BJ (cell line): ENCODE measurements at places on chromosomes 3 and 15.

- DNase-seq = no peak
These were observed 14.1 kb downstream of the ANAPC13 start for GRCh38 chr3:134471521-134472193.

DNA sequence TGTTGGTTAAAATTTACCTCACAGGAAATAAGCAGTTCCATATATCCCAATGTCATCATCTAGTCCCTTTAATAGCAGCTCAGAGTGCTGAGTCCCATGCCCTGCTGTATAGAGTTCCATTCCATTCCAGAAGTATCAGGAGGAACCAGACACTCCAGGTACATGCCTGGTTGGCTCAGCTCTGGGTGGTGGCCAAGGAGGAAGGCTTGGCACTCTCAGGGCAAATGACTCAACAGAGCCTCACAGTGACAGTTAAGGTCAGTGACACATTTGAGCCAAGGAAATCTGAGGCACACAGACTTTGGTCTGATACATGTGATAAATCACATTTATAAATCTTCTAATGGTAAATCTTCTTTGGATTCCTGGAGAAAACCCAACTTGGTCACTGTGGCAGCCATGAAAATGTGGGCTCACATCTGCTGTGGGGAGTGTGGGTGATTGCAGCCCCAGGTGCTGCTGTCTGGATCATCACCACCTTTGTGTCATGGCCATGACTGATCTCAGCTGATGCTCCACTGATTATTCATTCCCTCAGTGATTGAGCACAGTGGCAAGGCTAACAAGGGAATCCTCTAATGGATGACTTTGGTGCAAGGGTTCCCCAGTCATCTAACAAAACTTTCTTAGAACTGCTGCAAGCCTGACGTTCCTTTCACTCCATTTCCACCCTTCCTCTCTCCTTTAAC lies 9.3 kb downstream of the HHLA2 start:
- no peak for DNase-seq

GRCh38 chr3:5220193-5220592 lies 32.7 kb downstream of the EDEM1 start:
- DNase-seq = no peak

GRCh38 chr3:117752984-117753717 lies 1043.6 kb downstream of the TUSC7 start:
- peak; percentile 31 for DNase-seq

- no peak for DNase-seq
These were observed 80.7 kb downstream of the NR2E3 start for GRCh38 chr15:71891026-71891425.

GRCh38 chr15:100107151-100107550 lies 234.6 kb downstream of the ADAMTS17 start:
- DNase-seq = no peak

- DNase-seq = no peak
These were observed 540.1 kb downstream of the UNC13C start for GRCh38 chr15:54518156-54518882.

- DNase-seq = no peak
These were observed 95.8 kb upstream of the CTDSPL start for GRCh38 chr3:37765591-37766488.

DNA sequence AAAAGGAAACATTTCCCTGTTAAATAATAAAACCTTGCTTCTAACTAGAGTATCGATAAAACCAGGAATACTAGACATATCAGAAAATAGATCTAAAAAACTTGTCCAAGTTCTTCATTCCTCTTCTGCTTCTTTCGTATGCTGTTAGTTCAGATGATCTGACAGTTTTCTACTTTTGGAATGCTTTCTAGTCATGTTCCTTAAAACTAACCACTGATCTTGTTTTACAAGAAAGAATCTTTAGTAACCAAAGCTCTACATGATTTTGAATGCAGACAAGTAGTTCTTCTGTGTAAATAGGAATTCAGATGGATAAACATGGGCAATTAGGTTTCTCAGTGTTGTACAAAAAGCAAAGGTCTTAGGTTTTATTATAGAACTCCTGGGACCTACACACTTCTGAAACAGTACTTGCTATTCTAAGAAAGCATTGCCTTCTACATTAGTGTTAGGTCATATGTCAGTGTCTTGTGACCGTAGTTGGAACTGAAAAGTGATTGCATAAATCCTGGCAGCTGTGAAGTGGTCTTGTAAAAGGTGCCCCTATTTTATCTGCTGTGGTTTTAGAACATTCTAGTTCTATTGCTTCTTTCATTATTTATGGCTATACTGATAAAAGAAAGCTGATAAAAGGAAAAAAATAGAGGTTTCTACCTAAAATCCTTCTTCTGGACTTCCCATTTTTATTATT lies 40.7 kb downstream of the SNRK start:
- DNase-seq = no peak

- DNase-seq = no peak
These were observed 3.2 kb upstream of the SLC4A7 start for GRCh38 chr3:27487383-27487782.

DNA sequence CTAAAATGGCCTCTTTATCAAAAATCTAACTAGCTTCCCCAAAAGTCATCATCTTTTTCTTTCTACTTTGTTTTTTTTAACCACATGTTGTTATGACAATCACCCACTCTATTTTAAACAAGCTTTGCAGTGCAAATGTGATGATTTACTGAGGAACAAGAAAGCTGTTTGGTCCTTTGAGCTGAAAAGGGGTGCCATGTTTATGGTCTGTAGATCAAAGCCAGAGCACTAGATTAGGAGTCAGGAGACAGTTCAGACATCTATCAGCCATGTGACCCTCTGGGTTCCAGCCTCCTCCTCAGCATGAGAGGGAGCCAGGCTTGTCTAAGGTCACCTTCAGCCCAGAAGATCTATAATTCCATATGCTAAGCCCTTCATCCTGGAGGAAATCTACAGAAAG lies 65.9 kb downstream of the RPL22L1 start:
- DNase-seq = no peak

DNA sequence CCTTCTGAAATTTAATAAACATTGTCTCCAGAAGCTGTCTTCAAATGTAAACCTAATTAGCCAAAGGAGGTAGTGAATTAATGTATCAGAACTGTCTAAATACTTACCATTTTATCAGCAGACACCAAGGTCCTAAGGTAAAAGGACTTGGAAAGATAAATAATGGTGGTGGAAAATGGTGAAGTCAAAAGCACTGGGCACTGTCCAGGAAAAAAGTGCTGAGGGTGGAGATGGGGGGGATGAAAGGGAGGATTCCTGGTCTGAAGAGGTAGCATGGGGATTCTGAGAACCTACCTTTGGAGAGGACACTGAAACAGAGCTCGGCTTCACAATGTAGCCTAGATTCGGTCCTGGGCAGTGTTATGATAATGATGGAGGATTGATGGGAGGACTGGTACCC lies 149.0 kb upstream of the DPH6 start:
- DNase-seq = no peak

DNA sequence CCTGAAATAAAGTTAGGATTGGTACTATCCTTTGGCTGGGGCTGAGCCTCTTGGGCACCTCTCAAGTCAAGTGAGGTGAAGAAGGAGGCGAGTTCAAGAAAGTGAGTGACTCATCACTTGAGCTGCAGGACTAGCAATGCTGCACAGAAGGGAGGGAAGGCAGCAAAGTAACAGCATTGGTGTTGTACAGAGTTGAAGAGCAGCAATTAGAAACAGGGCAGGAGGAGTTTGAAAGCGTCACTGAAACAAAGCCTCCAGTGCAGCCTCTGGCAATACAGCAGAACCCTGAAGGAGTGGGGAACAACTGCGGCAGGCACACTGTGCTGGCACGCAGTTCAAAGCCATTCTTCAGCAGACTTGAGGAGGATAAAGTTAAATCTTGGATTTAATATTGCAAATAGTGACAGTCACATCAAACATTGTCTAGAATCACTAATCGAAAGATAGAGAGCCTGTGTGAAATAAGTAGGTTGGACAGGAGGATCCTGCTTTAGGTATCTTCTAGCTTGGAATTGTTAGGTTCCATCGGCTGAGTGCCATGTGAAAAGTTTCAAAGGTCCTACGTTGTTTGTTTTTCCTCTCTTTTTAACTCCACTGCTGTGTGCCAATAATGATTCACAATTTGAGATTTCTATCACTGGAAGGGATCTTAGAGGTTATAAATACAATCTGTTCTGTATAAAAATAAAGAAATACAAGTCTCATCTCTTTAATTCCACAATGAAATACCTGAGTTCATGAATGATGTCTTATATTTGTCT lies 479.8 kb downstream of the NAALADL2 start:
- DNase-seq = no peak

DNA sequence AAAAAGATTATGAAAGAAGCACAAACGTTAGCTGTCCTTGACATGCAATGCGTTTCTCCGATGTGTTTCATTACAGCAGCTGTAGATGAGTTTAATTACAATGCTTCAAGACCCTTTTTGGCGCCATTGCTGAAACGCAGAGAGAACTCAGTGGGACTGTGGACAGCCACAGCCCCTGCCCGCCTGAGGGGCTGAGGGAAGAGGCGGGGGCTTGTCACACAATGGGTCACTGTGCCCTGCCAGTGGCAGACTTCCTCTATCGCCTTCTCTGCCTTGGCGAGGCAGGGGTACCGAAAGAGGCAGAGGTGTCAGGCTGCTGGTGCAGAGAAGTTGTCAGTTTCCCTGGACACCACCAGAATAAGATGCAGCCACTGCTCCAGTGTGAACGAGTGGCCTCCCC lies 252.0 kb downstream of the NR2F2 start:
- no peak for DNase-seq

DNA sequence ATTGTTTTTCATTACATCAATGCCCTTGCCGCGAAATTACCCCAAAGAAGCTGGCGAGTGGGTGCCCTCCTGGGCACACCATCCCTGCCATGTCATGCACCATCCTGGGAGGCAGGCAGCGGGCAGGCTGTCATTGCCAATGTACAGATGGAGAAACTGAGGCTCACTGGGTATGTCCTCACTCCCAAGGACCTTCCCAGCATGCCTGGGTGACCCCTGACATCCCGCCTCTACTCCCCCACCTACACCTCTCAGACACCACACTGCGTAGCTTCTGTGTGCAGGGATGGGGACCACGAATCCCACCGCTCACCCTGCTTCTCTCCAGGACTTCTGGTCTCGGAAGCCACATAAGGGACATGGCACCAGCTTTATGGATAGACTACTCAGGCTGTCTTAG lies 41.0 kb upstream of the SLC41A3 start:
- DNase-seq = no peak

GRCh38 chr15:71256934-71257664 lies 141.8 kb downstream of the THSD4 start:
- DNase-seq = no peak

GRCh38 chr15:93286446-93286845 lies 197.4 kb upstream of the RGMA start:
- no peak for DNase-seq

- no peak for DNase-seq
These were observed 756 bp upstream of the RASGRF1 start for GRCh38 chr15:79091204-79091867.

- DNase-seq = no peak
These were observed 677.7 kb upstream of the NECTIN3 start for GRCh38 chr3:110393941-110394340.

DNA sequence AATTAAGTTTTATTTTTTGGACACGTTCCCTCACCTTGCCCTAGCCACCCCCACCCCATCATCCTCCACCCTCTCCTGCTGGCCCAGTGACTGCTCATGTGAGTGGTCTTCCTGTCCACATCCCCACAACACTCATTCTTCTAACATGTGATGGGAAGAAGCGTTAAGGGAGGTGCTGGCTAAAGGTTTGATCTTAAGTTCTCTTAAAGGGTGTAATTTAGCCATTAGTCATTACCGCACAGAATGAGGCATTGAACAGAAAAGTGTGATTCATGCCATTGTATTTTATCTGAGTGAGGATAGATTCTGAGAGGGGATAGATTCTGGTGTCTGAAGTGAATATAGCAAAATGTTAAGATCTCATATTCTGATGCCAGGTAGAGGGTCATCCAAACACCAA lies 272.9 kb upstream of the TPM1 start:
- no peak for DNase-seq

- no peak for DNase-seq
These were observed 18.7 kb upstream of the TMEM41A start for GRCh38 chr3:185517387-185518130.

DNA sequence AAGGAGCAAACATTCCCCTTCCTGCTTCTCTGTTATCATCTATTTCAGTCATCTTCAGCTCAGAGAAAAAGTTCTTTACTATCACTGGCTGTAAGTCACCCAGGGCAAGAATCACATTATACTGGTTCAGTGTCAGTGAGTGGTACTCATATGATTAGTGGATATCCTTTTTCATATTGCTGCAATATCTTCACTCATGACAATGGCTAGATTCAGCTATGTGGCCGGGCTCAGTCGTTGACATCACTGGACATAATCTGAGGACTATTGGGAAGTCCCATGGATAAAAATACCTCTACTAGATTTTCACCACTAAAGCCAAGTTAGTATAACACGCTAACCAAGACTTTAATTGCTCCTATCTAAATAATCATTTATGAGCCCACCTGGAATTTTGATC lies 91.3 kb upstream of the UBE2E2 start:
- DNase-seq = no peak

GRCh38 chr3:168467115-168467714 lies 371.5 kb upstream of the GOLIM4 start:
- DNase-seq = peak; percentile 4

- DNase-seq = no peak
These were observed 17.9 kb upstream of the CSTA start for GRCh38 chr3:122307094-122307687.

DNA sequence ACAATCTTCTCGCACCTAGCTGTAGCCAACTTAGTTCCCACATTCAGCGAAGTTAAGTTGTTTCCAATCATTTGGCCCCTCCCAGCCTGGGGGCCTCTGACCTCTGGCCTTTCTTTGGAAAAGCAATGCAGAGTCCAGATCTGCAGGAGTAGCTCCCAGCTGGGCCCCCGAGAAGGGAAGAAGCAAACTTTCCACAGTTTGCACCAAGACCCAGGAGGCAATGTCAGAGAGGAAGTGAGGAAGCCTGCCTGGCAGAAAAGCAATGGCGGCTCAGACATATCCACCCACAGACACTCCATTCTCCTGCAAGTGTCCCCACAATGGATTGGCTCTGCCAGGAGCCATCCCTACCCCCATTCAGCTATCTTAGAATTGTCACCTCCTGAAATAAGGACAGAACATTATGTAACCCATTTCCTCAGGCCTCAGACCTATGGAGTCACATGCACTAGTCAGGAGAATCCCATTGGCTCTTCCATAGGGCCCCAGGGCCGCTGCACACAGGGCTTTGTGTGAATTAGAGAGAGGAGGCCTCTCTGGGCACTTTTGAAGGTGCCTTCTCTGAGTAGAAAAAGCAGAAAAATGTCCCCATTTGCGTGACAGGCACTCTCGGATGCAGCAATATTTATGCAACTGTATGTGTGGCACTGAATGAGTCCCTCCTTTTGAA lies 3.0 kb upstream of the BUB1B start:
- DNase-seq = no peak
